Activated T-helper 1 cell treated with anti-CD3 and anti-CD28 coated beads, Interleukin-12 subunit alpha, Interleukin-12 subunit beta, Interleukin-2, Interleukin-4 antibody, amounts not matched to agents 30 ng/mL and 10 ng/mL and 1 ng/mL, durations not matched to agents 14 hours and 24 hours and 36 hours (primary cell): ENCODE measurements at places on chromosomes 4 and X. TPM values are rescaled to one million over a fixed set of nuclear protein-coding genes. Genes with fewer than 3 reads are reported as not detected.

GRCh38 chrX:36869457-36869856, 138.7 kb upstream of the FAM47C start:
- DNase-seq, result no peak

- no peak for DNase-seq
Measured at GRCh38 chr4:129232589-129233337, 136.8 kb downstream of the C4orf33 start.

- no peak for DNase-seq
Measured at GRCh38 chr4:12897954-12898353, 586.2 kb downstream of the RAB28 start.

DNA sequence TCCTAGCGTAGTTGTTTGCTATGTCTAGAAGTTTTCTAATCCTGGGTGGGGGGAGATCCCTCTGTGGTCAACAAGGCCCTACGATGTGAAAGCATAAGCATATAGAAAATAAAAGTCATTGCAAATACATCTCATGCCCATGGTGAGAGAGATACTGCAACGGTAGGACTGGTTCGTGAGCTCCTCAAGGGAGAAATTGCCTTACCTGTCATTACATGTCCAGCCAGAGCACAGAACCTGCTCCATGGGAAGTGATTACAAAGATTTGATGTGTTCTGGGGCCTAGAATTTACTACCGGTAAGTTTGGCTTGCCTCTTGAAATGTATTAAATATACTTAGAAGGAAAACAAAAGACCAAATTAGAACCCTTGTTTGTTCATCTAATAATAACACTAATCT, 60.9 kb upstream of the FAM47B start:
- DNase-seq, result no peak

DNA sequence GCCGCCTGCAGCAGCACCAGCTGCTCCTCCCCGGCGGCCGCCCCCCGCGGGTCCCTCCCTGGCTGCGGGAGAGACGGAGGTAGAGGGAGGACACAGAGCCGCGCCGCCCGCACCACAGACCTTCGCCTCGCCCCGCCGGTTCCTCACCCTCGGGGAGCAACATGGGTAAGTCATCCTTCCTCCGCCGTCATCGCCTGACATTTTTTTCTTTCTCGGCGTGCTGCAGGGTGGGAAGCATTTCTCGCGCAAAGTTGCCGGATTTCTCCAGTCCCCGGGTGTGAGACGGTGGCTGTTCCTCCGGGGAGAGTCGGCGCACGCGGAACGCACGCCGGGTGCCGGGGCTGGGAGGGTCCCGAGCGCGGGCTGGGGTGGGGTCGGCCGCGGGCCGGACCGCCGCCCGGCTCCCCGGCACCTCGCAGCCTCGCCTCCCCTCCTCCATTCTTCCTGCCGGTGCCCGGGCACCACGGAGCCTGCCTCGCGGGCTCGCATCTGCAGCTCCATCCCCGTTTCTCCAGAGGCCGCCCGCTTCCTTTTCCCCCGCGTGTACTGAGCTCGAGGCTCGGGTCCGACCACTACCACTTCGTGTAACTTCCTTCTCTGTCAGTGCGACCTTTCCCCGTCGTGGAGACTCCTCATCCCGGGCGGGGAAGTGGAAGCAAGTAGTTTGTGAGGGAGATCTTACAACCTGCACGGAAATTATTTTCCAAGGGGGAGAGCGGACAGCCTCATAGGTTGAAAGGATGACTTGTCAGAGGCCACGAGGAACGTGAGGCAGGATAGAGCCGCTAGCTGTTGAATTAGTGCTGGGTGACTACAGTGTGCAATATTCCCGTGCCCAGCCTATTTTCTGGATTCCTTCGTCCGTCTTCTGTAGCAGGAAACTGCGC, 464 bp downstream of the RAP1GDS1 start:
- DNase-seq, result no peak

DNA sequence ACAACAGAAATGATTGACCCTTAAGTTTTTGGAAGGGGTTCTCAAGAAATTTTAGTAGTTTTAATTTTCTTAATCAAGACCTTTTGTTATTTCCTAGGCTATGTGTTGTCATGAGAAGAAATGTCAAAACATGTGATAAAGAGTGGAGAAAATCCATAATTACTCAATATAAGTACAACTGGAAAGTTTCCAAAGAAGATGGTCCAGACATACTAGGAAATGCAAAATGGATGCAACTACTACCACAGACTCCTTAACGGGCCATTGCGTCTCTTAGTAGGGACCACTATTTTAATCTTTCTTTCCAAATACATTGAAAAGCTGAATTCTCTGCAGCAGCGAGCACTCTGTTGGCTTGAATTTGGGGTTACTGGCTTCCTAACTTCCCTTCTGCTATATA, 148.8 kb downstream of the NWD2 start:
- no peak for DNase-seq

DNA sequence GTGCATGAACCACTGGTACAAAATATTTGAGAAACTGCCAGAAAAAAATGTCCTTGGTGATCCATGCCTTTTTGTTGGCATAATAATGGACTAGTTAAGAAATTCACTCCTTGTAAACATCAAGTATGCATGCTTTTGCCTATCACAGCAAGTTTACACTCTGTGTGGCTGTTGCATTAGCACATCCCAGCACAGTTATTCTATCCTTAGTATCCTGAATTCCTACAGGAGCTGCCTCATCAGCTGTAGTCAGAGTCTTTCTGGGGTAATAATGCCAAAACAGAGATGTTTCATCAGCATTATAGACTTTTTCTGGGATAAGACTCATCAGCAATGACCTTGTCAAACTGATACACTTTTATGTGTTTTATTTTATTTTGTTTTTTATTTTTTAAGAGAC, 82.8 kb downstream of the CHIC2 start:
- DNase-seq, result no peak

The GPR119 gene
- not detected in 2 replicates for total RNA-seq

The DNAAF6 gene
- not detected in 2 replicates for total RNA-seq

The SMIM14 gene
- total RNA-seq, result 0.76 and 1.6 TPM in 2 replicates

The KLB gene
- total RNA-seq, result not detected in 2 replicates

The COL25A1 gene
- total RNA-seq, result not detected in 2 replicates

The MAGEB5 gene
- not detected in 2 replicates for total RNA-seq

The MAOB gene
- total RNA-seq, result not detected in 2 replicates

The SPANXA2 gene
- not detected in 2 replicates for total RNA-seq

The STS gene
- total RNA-seq, result 1.1 and 1.2 TPM in 2 replicates

The ELF2 gene
- total RNA-seq, result 26.3 and 29.3 TPM in 2 replicates
